NCI-H146 (cell line): ENCODE measurements at places on chromosomes 2 and 18.
A peak's percentile ranks its signal among the peaks of the same experiment; 100 is the strongest.

DNA sequence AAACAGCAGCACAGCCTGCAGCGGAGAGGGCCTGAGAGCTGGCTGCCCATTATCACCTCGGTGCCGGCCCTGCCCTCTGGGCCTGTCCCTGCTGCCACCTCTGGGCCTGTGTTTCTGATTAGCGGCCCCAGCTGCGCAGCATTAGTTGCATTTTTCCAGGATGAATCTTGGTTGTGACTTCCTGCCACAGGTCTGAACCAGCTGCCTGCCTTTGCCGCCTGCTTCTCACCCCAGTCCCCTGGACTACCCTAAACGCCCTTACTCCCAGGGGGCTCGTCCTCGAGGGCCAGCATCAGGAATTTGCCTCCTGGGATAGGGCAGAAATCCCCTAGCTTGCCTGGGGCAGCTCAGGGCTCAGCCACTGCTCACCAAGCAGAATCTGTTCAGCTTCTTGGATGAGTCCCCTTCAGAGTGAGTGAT, 342.8 kb downstream of the DYSF start:
- no peak for DNase-seq

GRCh38 chr2:62794791-62795190, 89.3 kb downstream of the EHBP1 start:
- DNase-seq: peak; percentile 42

GRCh38 chr2:129336276-129336675, 643.2 kb upstream of the RAB6C start:
- DNase-seq: no peak

- DNase-seq: no peak
Observed at GRCh38 chr2:241671457-241672240, 15.0 kb downstream of the DTYMK start.

GRCh38 chr18:67261931-67262552, 254.5 kb downstream of the DSEL start:
- DNase-seq: no peak

GRCh38 chr2:112153179-112153490, 14.9 kb downstream of the FBLN7 start:
- no peak for DNase-seq

DNA sequence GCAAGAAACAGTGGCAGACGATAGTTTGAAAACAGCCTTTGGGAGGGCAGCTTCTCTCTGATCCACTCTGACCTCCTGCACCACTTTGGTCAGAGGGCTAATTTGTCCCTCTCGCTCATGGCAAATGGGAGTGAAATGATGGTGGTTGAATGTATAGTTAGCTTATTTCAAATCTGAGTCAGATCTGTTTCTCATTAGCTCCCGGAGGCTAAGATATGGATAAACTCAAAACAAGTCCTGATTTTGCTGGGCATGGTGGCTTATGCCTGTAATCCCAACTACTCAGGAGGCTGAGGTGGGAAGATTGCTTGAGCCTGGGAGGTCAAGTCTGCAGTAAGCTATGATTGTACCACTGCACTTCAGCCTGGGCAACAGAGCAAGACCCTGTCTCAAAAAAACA, 145.0 kb downstream of the ALK start:
- DNase-seq: no peak

GRCh38 chr2:190554357-190555006, 20.0 kb upstream of the NEMP2 start:
- DNase-seq: no peak

DNA sequence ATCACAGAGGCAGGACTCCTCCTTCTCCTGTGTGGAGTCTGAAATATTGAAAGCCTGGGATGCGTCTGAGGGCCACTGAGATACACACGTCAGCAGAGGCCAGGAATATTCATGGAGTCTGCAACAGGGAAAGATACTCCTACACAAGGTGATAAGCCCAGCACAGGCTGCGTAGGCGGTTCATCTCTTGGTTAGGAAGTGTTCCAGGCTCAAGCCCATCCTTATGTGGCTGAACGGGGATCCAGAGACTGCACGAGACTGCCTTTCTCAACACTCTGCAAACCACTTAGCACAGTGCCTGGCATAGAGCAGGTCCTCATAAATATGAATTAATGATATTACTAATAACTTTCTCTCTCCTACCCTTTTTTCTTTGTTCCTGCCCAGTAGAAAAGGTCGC, 29.2 kb upstream of the AGPS start:
- no peak for DNase-seq

DNA sequence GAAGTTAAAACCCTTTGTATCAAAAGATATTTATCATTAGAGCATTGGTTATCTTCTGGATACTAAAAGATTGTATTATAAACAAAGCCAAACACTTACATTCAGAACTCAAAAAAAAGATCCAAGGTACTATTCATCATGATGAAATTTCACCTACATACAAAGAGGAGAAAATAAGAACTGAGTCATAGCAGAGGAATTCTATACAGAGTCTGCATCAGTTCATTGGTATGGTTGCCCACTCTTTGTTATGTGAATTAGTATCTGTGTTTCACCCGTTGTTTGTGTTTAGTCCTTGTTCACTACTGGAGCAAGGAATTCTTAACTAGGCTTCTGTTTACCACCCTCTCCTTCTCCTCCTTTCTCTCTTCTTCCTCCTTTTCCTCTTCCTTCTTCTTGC, 157.9 kb downstream of the LNPK start:
- DNase-seq: no peak

DNA sequence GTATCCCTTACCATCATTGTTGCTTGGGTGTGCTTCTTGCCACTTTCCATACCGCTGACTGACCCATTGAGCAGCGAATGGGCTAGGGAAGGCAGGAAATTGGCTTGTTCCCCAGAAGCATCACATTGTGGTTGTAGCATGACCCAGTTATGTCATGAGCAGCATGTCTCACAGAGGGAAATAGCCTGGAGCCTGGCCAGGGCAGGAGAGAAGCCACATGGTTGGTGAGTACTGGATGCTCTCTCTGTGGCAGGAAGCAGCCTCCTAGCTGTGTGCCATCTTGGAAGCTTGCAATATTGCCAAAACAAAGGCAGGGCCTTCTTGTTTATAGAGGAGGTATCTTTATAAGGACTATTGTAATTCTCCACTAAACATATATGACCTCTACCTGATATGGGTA, 482.6 kb downstream of the PIK3C3 start:
- DNase-seq: no peak

- no peak for DNase-seq
Observed at GRCh38 chr2:141137122-141137693, 993.6 kb downstream of the LRP1B start.

DNA sequence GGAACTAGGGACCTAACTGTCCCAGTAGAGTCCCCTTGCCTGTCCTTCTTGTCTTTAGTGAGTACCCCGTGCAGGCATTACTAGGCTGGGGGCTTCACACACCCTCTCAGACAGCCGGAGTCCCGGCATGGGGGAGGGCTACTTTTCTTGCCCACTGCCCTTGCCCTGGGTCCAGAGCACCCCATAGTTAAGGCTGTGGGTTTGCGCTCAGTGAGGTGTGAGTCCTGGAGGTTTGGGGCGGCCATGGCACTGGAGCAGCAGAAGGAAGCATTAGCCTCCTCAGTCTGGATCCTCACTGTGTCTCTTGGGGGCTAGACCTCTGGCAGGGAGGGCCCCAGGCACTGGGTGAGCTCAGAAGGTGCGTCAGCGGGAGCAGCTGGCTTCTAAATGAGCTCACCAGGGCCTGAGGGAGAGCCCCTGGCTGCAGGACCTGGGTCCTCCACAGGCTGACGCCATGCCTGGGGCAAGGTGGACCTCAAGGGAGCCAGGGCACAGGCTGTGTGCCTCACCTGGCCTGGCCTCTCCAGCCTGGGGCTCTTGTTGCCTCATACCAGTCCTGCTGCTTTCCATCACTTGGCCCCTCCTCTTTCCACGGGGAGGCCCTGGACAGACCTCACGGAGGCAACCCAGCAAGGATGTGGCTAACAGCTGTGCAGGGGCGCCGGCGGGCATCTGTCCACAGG, 27.4 kb downstream of the HS6ST1 start:
- no peak for DNase-seq

- peak; percentile 28 for DNase-seq
Observed at GRCh38 chr2:23824777-23825212, 102.1 kb downstream of the ATAD2B start.

- DNase-seq: no peak
Observed at GRCh38 chr18:39421276-39421675, 1855.7 kb upstream of the CELF4 start.

DNA sequence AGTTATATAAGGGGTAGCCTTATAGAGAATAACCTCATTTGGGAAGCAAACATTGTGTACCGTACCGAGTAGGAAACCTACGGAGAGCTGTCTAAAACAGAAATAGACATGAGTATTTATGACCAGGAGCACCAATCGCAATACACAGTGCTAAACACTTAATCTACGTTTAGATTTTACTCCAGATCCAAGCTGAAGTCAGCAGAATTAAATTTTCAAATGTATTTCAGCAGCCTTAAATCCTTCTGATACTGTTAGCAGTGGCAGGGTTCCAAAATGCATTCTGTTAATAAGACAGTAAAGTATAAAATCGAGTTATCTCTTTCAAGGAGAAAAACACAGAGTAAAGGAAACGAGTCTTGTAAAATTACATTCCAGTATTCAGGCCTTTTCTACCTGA, 118.1 kb upstream of the ZNF521 start:
- no peak for DNase-seq

DNA sequence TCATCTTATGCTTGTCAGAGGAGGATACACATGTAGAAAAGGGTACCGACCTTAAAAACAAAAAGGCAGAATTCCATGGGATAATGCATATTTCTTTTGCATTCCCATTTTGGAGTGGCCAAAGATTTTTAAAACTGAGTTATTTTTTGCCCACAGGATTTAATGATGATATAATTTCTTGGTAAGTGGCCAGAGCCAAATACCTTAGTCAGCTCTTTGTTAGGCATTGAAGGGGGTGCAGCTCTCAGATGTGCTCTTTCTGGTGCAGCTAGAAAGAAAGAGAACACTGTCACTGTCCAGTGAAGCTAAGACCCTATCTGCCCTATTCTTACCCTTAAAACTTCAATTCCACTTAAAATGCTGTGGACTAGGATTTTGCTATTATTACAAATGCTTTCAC, 10.8 kb downstream of the COQ10B start:
- no peak for DNase-seq

DNA sequence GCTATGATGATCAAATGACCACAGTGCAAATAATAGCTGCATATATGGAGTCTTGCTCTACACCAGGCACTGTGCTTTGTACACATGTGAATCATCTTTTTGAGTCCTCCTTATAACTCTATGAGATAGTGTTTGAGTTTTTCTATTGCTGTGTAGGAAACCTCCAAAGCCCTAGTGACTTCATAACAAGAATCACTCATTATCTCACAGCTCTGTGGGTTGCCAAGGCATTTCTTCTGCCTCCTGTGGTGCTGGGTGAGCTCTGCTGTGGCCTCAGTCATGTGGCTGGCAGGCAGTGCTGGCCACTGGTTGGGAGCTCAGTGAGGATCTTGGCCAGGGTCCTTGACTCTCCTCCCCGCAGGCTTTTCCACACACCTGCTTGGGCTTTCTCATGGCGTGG, 153.4 kb downstream of the CAPN13 start:
- no peak for DNase-seq

DNA sequence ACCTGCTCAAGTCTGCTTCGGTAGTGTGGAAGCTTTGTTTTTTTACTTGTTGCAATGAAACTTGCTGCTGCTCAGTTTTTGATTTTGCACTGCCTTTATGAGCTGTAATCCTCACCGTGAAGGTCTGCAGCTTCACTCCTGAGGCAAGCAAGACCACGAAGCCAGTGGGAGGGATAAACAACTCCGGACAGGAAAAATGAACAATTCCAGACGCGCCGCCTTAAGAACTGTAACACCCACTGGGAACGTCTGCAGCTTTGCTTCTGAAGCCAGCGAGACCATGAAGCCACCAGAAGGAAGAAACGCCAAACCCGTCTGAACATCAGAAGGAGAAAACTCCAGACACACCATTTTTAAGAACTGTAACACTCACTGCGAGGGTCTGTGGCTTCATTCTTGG, 245.7 kb upstream of the REG3G start:
- peak; percentile 40 for DNase-seq

DNA sequence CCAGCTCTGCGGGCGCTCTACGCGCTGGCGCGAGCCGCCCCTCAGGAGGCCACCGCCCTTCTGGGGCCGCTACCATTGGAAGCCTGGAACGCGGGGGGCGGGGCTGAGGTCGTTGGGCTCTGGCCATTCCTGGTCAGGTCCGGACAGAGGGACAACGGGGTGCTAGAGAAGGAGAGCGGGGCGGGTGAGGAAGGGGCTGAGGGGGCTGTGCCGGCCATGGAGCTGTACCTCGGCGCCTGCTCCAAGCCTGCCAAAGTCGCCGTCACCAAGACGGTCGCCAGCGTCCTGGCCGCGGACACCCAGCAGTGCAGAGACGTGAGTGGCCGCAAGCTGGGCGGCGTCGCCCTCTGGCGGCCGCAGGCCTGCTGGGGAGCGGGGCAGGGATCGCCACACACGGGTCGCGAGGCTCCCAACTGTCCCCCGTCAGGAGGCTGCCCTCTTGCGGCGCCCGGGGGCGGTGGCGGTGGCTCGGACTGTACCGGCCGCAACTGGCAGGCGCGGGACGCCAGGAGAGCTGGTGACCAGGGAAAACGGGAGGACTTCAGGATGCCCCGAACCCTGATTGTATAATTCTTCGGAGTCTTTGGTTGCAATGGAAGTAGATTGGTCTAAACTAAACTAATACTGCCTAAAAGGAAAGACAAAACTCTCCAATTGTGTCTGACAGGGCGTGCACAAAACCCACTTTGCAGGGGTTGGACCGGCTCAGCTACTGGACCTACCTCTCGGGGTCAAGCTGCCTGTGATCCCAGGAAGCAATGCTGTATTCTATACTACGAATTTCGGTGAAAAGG, at the start of gene FSIP2:
Gene FSIP2, plus strand, starts transcription at position 126 of the 794 bp plus-strand sequence. Its CDS starts 91 bp downstream, at position 217.
- DNase-seq: no peak

DNA sequence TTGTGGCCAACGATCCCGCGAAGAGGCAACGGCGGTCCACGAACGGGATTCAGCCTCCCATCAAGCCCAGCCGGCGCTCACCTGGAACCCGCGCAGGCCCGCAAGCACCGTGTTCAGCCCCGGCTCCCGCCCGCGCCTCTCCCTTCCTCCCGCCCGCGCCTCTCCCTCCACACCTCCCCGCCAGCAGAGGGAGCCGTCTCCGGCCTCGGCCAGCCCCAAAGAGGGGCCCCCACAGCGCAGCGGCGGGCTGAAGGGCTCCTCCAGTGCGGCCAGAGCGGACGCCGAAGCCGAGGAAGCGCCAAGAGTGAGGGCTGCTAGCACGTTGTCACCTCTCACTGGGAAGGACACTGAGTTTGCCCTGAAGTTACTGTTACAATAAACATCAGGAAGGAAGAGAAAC, 55.3 kb upstream of the LAPTM4A start:
- DNase-seq: peak; percentile 81

DNA sequence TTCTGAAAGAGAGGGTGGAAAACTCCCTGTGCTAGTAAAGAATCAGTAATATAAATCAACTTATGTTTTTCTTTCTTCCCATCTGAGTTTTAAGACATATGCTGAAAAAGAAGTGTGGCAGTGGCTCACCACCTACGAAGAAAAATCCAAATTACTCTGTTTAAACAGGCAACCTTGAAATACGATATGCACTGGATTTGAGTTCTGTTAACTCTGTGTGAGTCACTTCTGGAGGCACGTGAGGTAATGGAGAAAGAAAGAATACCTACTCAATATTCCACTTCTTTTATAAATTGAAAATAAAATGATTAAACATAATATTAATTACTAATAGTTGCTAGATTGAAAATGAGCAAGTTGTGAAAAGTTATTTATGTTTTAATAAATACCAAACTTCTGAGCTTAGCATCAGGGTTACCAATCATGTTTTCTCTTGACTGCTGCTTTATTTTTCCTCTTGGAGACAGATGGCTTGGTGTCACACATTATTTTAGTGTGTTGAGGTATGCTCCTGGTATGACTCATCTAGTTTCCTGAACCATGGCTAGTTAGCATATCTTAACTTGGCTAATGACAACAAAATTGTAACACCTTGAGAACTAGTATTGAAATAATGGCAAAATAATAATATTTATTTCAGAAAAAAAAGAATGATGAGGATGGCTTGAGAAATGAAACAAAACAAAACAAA, 1705.5 kb upstream of the PIK3C3 start:
- no peak for DNase-seq
